ENCODE measurements at places on chromosomes 4 and X. TPM values are rescaled to one million over a fixed set of nuclear protein-coding genes. Genes with fewer than 3 reads are reported as not detected.
A peak's percentile ranks its signal among the peaks of the same experiment; 100 is the strongest.

TMSB15B gene
- 0.26 TPM for total RNA-seq

CASP3 gene
- total RNA-seq = 20.2 TPM

PNMA6A gene
- total RNA-seq = 0.20 TPM

SHOX gene
- total RNA-seq = not detected

GSX2 gene
- total RNA-seq = not detected

RASSF6 gene
- total RNA-seq = not detected

GLRA3 gene
- total RNA-seq = 0.73 TPM

C1GALT1C1 gene
- 6.3 TPM for total RNA-seq

DNA sequence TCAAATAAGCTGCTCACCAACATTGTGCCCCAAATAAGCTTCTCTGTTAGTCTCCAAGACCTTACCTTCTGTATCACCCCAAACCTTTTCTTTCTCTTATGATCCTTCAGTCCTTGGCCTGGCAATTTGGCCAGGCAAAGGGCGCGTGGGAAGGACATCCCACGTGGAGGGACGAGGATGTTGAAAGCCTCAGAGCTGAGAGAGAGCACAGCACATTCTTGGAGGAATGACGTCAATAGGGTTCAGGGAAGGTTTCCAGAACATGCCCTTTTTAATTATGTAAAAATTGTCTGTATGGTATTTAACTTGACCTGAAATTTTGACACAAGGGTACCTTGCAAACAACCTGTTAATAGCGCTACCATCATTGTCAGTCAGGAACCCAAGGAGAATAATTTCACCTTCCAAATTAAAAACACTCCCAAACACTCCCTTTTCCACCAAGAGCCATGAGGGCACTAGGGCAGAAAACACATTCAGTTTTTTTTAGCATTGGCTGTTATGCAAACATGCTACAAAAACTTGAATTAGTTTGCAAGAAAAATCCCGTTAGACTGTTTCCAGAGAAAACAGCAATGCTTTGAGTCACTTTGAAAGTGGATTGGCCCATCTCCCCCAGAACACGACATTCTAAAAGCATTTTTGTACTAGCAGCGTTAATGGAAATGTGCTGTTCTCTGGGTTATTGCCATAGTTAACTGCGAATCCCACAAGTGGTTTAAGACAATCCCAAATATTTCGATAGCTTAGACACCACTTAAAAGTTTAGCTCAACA is 183.2 kb upstream of the PUDP start:
- H3K27ac ChIP-seq = no peak overlapping the region
- peak; percentile 32 for DNase-seq
- H3K4me3 ChIP-seq = no peak overlapping the region
- no peaks in the 10 kb centered on the region for H3K36me3 ChIP-seq
- no peaks in the 10 kb centered on the region for H3K27me3 ChIP-seq

DNA sequence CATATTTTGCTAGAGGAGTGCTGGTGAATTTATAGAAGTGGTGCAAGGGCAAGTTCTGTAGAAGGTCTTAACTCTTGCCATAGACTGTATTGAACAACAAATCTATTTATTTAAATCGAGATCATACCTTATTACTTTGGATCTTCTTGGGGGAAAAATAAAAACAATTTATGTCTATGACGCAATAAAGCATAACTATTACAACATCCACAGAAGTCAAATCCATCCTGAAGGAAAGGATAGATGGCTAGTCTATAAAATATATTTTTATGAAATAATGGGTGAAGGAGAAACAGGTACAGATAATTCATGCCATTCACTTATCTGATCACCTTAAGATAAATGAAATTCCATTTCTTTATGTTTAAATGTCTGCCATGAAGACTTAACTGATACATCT is 1168.8 kb upstream of the AGA start:
- no peaks in the 10 kb centered on the region for H3K27me3 ChIP-seq
- H3K27ac ChIP-seq = no peak overlapping the region
- no peak for DNase-seq
- H3K36me3 ChIP-seq = no peaks in the 10 kb centered on the region
- H3K4me1 ChIP-seq = no peaks in the 10 kb centered on the region

DNA sequence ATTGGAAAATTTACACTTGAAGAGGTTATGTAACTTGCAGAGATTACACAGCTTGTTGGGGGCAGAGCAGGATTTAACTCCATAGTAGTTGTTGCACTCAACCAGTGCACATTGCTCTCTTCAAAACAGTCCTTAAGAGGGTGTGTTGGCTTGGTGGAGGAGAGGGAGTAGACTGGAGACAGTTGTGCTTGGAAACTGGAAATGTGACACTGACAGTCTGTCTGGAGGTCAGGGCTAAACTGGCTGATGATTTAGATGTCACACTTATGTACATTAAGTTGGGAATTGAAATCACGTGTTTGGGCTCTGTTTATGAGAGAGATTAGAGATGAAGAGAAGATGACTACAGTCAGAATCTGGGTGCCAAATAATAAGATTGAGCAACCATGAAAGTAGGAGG is 32.9 kb downstream of the CCSER1 start:
- H3K36me3 ChIP-seq = no peaks in the 10 kb centered on the region
- no peak overlapping the region for H3K4me3 ChIP-seq

GRCh38 chrX:31487951-31488350 is 416.1 kb upstream of the FTHL17 start:
- no peaks in the 10 kb centered on the region for H3K36me3 ChIP-seq
- no peak overlapping the region for H3K27ac ChIP-seq
- DNase-seq = no peak
- H3K27me3 ChIP-seq = no peaks in the 10 kb centered on the region
- no peaks in the 10 kb centered on the region for H3K4me1 ChIP-seq

- no peaks in the 10 kb centered on the region for H3K27me3 ChIP-seq
- no peak for DNase-seq
- peaks cover 4% of the 10 kb centered on the region for H3K4me1 ChIP-seq
- peak overlapping the region; percentile 72 for H3K4me3 ChIP-seq
Observed at GRCh38 chr4:78553529-78554060, 2.0 kb downstream of the ANXA3 start.

DNA sequence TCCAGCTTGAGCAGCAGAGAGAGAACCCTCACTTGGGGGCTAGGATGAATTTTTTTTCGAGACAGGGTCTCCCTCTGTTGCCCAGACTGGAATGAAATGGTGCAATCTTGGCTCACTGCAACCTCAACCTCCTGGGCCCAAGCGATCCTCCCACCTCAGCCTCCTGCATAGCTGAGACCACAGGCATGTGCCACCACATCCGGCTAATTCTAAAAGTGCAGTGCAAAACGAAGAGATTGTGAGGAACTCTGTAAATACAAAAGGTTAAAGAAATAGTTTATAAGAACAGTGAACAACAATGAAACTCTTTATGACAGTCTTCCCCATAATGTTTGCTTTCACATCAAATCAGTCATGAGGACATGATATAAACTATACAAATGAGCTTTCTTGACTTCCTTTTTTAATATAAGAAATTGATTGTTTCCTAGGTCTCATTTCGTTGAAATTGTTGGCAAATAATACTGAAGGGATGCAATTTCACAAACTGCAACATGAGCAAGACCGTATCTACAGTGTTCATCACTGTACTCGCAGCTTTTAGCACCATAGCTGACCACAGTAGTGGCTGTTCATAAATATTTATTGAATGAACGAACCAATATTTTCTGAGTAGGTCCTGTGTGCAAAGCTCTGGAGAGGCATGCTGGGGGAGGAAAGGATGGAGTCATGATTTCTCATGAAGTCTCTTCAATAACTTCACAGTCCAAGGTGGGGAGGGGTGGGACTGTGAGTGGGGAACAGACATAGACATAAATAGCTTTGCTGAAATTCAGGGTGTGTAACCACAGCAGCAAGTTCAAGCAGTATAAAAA is 116.1 kb downstream of the SHROOM3 start:
- H3K4me3 ChIP-seq = no peak overlapping the region
- no peaks in the 10 kb centered on the region for H3K4me1 ChIP-seq
- H3K27ac ChIP-seq = no peak overlapping the region
- DNase-seq = no peak

- H3K36me3 ChIP-seq = no peaks in the 10 kb centered on the region
- H3K4me1 ChIP-seq = no peaks in the 10 kb centered on the region
- H3K4me3 ChIP-seq = no peak overlapping the region
- no peak overlapping the region for H3K27ac ChIP-seq
- H3K27me3 ChIP-seq = no peaks in the 10 kb centered on the region
Observed at GRCh38 chr4:153010146-153010545, 74.0 kb downstream of the FHDC1 start.

DNA sequence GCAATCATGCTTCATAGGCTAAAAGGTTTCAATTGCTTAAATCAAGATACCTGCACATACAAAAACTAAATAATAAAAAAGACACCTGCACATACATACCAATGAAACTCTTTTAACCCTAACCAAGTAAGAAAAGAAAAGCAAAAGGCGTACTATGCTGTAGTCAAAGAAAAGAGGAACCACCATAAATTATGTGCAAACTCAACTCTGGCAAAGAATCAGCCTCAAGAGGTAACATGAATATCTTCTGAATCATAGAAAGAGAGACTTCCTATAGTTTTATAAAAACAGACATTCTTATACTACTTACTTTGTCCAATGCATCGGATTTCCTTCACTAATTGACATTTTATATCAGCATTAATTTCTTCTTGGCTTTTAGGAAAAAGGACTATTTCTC is 29.3 kb downstream of the MMGT1 start:
- no peaks in the 10 kb centered on the region for H3K4me1 ChIP-seq
